ENCODE measurements at places on chromosomes 2 and 18.

DNA sequence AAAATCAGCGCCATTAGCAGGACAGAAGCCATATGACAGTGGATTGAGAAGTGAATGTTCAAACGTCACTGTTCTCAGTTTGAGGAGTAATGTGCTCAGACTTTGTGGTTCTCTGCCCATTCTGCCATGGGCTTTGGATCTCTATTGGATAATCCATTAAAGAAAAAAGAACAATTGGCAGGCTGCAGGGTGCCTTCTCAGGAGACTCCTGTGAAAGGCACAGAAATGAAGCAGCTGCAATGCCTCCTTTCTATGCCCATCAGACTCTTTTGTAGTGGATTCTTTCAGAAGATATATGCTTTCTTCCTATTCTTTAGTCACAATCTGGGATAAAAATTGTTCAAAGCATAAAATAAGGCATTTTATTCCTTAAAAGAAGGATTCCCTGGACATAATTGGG, 506.9 kb upstream of the KLHL29 start:
- no peak for DNase-seq

DNA sequence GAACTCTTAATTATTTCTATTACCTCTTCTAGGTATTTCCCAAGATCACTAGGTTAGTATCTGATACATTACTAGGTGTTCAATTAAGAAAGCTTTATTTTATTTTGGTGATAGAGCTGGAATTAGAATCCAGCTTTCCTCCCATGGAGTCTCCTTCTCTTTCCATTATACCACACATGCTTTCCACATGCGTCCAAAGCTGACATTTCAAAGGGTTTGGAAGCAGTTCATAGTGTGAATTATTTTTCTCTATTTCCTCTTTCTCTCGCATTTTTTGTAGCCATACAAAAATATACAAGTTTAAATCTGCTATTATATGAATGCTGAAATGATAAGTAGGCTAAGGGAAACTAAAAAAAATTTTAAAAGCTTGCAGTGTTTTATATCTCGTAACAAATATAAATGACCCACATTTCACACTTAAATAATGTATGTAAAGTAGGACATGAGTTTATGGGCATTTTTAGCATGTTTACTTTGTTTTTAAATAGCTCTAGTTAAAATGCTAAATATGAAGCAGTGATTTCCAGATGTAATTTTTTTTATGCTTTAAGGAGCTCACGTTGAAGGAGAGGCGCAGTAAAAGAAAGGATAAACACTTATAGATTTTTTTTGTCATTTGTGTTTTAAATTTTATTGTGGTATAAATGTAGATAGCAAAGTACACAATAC, 20.1 kb downstream of the ZC3H6 start:
- DNase-seq: no peak

GRCh38 chr2:196530910-196531309, 108.6 kb upstream of the CCDC150 start:
- DNase-seq: no peak

DNA sequence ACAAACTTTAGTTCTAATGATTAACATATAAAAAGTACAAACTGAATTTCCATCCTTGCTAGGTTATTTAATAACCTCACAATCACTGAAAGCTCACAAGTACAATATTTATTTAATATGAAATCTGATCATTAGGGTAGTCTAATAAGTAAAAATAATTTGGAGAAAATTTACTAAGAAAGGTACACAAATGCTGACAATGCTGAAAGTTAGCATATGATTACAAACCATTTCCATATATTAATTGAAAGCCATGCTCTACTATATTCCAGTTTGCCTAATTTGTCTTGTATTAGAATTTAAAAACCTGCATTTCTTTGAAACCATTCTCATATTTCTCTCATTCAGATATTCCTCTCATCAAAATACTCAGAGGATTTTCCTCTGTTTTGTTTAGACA, 8.2 kb upstream of the PEX13 start:
- DNase-seq: no peak

DNA sequence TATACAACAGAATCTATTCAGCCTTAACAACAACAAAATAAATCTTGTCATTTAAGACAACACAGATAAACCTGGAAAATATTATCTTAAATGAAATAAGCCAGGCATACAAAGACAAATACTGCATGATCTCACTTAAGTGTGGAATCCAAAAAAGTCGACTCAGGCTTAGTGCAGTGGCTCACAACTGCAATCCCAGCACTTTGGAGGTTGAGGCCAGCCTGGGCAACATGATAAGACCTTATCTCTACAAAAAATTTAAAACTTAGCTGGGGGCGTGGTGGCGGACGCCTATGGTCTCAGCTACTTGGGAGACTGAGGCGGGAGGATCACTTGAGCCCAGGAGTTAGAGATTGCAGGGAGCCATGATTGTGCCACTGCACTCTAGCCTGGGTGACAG, 75.2 kb upstream of the RNU4ATAC start:
- DNase-seq: no peak

- DNase-seq: no peak
Measured at GRCh38 chr2:239692362-239692851, 291.6 kb upstream of the HDAC4 start.

GRCh38 chr18:45137087-45137419, 456.4 kb downstream of the SETBP1 start:
- DNase-seq: no peak

Measured in stromal cell of bone marrow (primary cell).